CD4-positive, alpha-beta T cell treated with Interleukin-12 subunit alpha and Interleukin-12 subunit beta, for 1 hour (primary cell): ENCODE measurements at places on chromosomes 2 and 18.

DNA sequence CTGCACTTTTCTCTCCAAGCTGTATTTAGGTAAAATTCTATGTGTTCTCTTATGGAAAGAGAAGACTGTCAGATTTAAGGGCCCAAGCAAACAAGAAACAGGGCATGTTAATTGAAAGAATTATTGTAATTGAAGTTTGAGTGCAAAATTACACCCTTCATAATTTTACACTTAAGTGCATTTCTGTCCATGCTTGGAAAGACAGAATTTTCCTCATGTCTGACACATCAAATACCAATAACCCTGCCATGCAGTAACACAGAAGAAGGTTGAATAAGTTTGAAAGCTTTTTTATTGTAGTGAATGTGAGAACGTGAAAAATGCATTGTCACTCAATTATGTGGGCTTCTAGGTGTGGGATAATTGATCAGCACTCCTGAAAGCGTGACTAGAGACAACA is 52.9 kb upstream of the PARD3B start:
- DNase-seq, result no peak

- DNase-seq, result no peak
These were observed 164.4 kb downstream of the BABAM2 start for GRCh38 chr2:28054916-28055315.

GRCh38 chr2:135773917-135774316 is 32.3 kb downstream of the UBXN4 start:
- no peak for DNase-seq

DNA sequence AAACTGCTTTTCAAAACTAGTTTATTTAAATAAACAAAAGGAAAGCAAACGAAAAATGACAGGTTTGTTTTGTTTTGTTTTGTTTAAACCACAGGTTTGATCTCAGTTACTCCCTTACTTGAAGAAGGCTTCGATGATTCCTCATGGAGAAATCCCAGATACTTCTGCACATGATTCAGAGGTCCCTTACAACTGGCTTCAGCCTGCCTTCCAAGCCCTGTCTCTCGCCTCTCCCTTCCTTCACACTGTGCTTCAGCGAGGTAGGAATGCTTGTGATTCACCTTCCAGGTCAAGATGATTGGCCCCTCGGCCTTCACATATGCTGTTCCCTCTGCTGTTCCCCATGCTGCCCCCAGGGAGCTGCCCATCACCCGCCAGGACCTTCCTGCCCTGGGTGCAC is 104.1 kb upstream of the ITGA6 start:
- no peak for DNase-seq

DNA sequence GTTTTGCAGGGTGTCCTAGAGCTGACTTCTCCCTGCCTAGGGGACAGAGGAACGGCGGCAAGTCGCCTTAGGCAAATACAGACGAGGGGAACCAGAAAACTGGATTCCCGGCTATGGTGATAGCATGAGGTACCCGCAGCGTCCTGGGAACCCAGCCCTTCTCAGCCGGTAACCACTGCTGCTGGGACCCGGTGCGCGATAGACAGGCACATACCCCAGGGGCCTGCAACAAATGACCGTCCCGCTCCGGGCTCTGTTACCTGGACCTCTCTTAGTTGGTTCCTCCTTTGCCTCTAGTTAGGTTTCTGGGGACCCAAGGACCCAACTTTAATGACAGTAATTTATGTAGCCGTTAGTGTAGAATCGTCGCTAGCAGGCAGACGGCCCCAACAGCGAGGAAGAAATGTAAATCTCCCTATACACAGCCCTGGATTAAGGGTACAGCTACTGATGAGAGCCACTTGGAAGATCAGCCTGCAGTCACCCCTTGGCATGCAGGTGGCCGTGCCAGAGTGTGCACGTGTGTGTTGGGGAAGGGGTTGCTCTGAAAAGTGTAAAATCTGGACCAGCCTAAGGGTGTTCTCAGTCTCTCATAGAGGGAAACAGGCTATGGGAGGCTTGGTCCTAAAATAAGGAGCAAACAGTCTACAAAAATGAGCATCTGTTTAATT is 819 bp upstream of the SERPINE2 start:
- no peak for DNase-seq

- no peak for DNase-seq
These were observed 1918.2 kb upstream of the PIK3C3 start for GRCh38 chr18:40036861-40037260.

GRCh38 chr2:45962177-45962921 is 310.9 kb downstream of the PRKCE start:
- no peak for DNase-seq

- no peak for DNase-seq
These were observed 66.0 kb downstream of the PAX3 start for GRCh38 chr2:222232839-222233238.

DNA sequence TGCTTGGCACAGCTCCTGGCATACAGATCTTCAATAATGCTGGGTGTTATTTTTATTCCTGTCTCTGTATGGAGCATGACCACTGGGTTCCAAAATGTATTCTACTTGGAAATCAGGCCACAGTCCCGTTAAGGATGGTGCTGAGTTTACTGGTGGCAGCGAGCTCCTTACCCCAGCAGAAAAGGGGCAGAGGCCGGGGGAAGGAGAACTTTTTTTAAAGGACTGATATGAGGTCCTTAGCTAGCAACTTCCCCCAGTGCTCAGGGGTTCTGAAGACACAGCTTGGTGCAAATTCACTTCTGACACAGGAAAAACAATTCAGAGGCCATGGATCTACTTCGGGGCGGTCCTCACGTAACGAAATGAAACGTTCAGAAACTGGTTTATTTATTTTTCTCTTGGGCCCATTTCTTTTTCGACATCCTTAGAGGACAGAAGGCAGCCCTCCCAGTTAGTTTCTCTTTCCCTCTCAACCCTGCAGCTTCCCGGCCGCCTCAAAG is 872 bp downstream of the RDH14 start:
- no peak for DNase-seq

DNA sequence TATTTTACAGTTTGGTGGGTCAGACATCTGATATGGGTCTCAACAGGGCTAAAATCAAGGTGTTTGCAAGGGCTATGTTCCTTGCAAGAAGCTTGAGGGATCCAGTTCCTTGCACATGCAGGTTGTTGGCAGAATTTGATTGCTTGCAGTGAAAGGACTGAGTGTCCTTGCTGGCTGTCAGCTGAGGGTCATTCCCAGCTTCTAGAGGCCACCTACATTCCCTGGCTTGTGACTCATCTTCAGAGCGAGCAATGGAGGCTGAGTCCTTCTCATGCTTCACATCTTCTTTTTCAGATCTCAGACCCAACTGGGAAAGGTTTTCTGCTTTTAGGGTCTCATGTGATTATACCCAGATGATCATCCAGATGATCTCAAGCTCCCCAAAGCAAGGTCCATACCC is 12.4 kb downstream of the MEX3C start:
- DNase-seq, result no peak

DNA sequence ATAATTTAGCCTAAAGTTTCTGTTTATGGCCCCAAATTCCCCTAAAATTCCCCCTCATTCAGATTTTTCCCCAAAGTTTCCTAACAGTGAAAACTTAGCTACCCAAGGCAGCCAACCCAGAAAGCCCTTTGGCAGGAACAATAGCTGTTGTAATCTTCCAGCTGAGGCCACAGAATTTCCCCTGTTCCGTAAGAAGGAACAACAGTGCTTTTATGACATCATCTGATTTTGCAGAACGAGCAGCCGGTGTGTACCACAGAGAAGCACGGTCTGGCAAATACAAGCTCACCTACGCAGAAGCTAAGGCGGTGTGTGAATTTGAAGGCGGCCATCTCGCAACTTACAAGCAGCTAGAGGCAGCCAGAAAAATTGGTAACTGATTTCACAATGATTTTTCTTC is 6.3 kb downstream of the TNFAIP6 start:
- DNase-seq, result peak; percentile 1

GRCh38 chr2:173666171-173666888 is 298.8 kb downstream of the SP3 start:
- DNase-seq, result no peak

DNA sequence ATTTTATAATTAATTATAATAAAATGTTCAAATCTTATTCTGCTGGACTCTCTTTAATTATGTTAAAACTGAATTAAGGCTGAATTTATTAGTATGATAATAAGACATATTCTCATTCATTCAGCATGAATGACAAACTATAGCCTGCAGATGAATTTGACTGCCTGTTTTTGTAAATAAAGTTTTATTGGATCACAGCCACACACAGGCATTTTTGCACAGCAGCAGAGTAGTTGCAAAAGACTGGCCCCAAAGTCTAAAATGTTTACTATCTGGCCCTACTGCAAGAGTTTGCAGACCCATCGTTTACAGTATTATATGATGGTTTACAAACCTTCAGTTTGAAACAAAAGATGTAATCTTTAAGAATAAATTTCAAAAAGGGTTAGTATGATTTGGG is 58.6 kb downstream of the RMDN2 start:
- no peak for DNase-seq

DNA sequence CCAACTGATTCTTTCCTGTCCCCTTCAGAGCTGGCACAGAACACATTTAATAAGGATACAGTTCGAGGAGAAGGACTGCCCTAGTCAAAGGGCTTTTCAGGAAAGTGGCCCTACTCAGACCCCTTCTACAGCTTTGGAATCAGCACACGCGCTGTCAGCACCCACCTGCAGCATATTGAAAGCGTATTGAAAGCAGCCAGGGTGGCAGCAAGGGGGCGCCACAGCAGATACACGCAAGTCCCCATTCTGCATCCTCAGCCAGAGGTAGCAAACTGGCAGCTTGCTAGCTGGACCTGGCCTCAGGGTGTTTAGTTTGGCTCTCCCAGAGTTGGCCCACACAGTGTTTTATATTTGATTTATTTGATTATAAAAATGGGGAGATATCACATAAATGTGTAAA is 101.0 kb upstream of the NT5C1B start:
- no peak for DNase-seq

- DNase-seq, result no peak
These were observed 273 bp upstream of the NXPH2 start for GRCh38 chr2:138780446-138780880.

DNA sequence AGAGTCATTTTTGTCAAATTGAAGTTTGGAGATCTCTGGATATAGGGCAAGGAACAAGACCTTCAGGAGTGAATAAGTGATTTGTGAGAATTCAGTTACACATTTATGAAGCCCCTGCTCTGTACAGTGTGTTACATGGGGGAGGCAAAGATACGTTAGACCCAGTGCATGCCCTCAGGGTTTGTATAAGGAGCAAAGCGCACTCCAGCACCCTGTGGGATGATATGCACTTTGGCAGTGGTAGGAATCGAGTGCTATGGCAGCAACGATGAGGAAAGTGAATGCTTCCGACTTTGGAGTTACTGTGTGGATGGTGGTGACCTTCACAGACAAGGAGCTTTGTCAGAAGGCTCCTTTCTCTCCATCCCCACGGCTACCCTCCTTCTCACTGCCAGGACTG is 74.3 kb upstream of the ALPP start:
- no peak for DNase-seq

GRCh38 chr2:150532879-150533278 is 45.4 kb upstream of the RND3 start:
- no peak for DNase-seq

GRCh38 chr2:85800586-85800985 is 46.8 kb downstream of the ATOH8 start:
- no peak for DNase-seq

- DNase-seq, result no peak
These were observed 69.2 kb downstream of the TNS1 start for GRCh38 chr2:217933617-217933993.

- DNase-seq, result peak; percentile 65
These were observed 617 bp downstream of the CCDC142 start for GRCh38 chr2:74481961-74482800.

DNA sequence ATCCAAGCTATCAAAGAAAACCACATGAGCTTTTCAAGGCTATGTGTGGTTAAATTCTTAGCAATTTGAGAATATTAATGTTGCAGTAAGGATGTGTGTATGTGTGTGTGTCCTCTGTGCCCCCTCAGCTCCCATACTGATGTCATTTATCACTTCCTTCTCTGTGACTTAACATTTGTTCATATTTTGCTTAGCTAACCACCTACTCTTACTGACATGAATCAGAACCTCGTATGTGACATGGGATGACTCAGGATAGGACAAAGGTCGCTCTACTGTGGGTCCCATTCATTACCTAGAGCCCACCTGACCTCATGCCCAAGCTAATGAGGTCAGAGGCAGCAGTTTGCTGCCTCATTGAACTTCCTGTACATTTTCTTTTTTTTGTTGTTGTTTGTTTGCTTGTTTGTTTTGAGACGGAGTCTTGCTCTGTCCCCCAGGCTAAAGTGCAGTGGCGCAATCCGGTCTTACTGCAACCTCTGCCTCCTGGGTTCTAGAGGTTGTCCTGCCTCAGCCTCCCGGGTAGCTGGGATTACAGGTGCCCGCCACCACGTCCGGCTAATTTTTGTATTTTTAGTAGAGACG is 36.3 kb downstream of the MOGAT1 start:
- no peak for DNase-seq

GRCh38 chr2:50851886-50852285 is 180.0 kb downstream of the NRXN1 start:
- no peak for DNase-seq

GRCh38 chr2:44922776-44923175 is 18.7 kb upstream of the SIX3 start:
- DNase-seq, result no peak

DNA sequence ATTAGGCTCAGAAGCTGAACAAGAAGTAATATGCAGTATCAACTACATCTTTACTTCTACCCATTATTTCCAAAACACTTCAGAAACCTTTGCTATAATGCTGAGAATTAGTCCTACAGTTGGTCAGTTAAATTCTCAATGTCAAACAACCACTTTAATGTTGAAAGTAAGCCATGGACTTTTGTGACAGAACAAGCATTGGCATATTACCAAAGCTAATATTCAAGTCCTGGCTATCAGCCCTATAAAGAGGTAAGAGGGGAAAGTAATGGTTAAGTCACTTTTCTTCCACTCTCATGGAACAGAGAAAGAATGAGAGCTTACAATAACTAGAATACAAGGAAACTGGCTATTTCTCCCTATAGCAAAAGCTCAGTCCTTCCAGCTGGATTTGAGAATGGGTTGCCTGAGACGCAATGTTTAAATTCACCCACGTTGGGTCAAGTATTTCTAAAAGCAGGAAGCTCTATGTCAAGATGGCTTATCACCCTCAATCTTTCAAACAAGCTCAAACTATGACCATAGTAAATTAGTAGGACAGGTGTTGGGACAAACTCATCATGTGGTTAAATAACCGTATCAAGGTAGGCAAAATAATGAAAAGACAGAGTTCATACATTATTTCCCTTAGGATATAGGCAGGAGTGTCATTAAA is 31.4 kb upstream of the MFSD6 start:
- no peak for DNase-seq

- no peak for DNase-seq
These were observed 970.4 kb downstream of the EPHA4 start for GRCh38 chr2:220601674-220602073.

GRCh38 chr18:3966246-3966641 is 488.9 kb downstream of the DLGAP1 start:
- no peak for DNase-seq

DNA sequence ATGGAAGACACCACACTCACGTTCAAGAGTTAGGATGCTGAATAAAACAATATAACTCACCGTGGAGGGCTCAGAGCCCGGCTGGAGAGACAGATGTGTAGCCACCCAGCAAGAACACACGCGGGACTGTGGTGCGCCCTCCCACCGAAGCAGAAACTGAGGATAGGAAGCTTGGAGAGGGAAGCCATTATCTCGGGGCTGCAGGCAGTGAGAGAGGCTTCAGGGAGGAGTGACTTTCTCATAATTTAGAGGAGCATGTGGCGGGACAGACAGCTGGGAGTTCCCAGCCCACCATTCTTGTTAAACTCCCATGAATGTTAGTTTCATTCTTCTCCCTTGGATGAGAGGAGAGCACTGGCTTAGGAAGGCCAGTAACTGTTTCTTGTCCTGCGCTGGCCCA is 96.4 kb downstream of the MAPRE2 start:
- DNase-seq, result no peak
